Stimulated activated CD4-positive, alpha-beta T cell treated with anti-CD3 and anti-CD28 coated beads, Interleukin-2, amount 100 ng/mL, for 24 hours (primary cell): ENCODE measurements at places on chromosomes 7 and 10.

DNA sequence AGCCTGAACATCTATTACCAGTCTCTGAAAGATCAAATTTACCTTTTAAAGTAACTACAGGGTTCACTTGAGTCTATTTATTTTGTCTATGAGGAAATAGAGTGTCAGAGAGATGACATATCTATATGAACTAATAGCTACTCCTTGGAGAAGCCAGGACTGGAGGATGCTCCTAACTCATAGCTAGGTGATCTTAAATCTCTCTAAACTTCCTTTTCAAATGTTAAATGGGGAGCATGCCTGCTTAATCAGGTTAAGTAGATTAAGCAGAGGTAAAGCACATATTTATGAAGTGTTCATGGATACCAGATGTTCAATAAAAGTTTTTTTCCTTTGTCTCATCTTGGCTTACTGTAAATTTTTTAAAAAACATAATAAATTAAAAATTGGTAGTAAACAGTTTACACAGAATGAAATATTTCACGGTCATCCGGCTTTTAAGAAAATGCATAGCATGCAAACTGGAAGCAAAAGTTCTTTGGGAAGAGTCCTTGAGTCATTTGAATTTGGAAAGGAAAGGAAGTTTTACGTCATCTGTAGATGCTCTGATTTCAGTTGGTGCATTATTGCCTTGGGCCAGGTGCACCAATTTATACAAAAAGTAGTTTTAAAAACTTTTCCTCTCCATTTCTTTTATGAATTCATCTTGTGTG is 155.1 kb downstream of the BICC1 start:
- no peak for DNase-seq

DNA sequence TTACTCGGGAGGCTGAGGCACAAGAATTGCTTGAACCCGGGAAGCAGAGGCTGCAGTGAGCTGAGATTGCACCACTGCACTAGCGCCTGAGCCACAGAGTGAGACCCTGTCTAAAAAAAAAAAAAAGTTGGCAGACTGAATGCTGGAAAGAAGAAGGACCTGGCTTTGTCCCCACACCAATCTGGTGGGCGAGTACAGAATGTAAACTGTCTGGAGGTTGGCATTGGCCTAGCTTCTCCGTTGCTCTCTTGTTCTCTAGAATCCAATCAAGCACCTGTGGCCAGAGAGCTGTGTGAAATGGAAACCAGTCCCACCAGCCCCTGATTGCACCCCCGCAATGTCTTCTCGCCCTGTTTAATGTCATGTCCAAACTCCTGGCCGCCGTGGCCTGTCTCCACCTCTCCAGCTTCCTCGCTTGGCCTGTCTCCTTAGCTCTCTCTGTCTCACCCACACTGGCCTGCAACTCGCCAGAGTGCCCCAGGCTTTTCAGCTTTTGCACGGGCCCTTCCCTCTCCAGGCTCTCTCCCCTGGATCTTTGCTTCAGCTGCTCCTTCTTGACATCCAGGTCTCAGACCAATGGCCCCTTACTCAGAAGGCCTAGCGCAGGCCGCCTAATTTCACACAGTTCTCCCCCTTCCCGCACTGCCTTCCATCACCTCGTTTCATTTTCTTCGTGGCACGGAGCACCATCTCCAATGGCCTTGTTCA is 670 bp upstream of the AGK start:
- no peak for DNase-seq

- no peak for DNase-seq
Observed at GRCh38 chr10:34196058-34196433, 619.0 kb downstream of the PARD3 start.

DNA sequence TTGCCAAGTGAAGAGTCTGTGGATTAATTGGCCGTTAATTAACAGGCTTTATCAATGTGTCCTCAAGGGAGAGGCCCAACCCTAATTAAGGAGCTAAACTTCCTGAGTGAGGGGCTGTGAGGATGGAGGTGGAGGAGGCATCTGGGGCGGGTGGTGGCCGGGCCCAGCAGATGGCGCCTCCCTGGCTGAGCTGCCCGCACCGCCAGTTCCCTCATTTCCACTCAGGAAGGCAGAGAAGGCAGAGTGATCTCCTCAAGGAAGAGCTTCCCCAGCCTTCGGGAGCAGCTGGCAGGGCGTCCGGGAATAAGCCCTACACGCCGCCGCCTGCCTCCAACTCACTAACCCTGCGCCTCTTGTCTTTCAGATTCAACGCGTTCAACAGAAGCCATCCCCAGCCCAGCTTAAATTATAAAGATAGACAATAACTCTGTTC is 112.2 kb downstream of the CYTH3 start:
- DNase-seq, result no peak

DNA sequence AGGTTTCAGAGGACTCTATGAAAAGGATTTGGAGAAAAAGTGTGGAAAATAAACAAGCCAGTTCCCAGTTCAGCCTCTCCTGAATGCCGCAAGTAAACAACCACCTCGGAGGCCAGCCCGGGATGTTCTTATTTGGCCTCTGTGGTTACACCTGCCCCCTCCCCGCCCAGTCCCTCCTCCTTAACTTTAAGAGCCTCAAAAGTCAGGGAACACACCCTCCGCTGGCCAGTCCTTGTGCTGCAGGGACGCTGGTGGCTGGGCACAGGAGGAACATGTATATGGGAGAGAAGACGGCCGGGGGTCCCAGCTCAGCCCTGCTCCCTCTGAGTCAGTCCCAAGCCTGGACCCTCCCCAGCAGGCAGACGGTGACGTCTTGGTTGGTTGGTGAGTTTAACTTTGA is 6.1 kb downstream of the CHST3 start:
- no peak for DNase-seq

DNA sequence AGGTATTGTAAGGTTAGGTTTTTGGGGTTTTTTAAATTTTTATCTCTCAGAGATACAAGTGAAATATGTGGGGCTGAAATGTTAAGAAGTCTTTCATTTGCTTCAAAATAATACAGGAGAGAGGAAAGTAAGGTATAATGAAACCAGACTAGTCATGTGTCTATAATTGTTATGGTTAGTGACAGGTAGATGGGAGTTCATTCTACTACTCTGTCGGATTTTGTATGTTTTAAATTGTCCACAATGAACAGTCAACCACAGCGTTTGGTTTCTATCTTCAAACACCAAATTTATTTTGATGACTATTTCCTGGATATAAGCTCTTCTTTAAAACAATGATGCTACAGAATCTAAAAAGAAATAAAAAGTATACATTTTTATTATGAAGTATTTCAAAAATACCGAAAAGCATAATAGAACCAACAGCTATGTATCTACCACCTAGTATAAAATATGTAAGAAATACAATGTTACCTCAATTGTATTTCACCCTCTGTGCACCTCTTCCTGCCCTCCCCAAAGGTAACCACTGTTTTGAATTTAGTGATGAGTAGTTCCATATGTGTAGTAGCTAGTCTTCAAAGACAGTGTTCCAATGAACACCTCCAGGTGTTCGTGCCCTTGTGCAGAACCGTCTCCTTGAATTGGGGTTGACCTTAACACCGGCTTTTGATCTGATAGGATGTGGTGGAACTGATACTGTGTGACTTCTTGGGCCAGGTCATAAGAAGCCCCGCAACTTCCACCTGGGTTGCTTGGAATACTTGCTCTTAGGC is 74.8 kb upstream of the CDK1 start:
- no peak for DNase-seq

GRCh38 chr7:100003711-100004661 is 11.4 kb upstream of the ZKSCAN1 start:
- no peak for DNase-seq

- DNase-seq, result no peak
Observed at GRCh38 chr7:111730476-111731300, 168.4 kb upstream of the IMMP2L start.

GRCh38 chr7:118346748-118347147 is 122.2 kb downstream of the ANKRD7 start:
- no peak for DNase-seq

DNA sequence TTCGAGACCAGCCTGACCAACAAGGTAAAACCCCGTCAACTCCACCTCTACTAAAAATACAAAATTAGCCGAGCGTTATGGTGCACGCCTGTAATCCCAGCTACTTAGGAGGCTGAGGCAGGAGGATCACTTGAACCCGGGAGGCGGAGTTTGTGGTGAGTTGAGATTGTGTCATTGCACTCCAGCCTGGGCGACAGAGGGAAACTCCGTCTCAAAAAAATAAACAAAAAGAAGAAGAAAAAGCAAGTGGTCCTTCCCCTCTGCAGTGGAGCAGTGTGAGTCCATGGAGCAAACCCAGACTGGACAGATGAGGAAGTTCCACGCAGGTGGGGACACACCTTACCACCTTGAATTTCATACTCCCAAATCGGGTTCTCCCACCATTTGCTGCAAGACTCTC is 13.1 kb upstream of the SERPINE1 start:
- DNase-seq, result no peak

GRCh38 chr10:44520651-44521050 is 135.8 kb upstream of the CXCL12 start:
- no peak for DNase-seq

DNA sequence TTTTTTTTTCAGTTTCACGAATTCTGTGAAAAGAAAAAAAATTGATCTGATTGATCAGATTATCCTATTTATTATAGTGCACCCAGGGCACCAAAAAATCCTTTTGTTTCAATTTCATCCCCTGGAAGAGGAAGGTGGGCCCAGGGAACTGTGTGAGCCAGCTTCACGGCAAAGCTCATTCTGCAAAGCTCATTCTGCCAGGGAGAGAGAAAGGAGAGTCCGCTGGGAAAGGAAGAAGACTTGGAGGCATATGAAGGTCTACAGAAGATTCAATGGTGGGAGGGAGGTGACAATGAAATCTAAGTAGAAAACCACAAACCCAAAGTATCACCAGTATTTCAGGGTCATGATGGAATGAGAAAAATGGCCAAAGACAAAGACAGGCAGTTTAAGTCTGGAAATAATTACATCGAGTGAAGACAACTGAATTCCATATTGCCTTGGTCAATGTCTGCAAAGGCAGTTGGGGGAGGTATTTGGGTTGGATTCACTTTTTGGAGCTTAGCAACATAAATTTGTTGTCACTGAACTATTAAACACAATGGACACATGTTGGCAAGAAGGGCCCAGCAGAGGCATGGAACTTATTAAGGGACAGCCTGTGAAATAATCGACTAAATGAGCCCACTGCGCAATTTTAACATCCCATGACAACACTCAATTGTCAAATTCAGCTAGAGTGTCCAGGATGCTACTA is 587.8 kb upstream of the MKI67 start:
- DNase-seq, result no peak

DNA sequence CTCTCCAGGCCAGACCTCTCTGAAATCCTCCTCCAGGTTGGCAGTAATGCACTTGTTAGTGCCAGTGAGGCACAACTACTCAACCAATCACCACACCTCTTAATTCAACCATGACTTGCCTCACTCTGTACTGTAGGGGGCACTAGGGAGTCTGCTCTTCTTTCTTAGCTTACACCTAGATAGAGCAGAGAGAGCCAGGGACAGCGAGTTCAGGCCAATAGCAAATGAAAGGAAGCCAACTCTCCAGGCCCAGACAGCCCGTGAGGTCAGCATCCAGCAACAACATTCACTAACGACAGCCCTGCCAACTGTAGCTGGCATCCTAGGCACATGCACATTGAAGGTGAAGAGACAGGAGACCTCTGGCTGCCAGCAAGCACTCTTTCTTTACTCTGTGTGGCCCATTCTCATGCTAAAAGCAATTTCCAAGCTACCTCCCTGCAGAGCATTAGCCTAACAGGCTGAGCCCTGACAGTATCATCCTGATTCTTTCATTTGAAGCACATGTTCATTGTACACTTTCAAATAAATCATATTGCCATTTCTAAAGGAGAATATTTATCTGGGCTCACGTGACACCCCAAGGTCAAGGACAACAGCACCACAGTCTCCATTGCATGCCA is 136.3 kb downstream of the DPY19L1 start:
- no peak for DNase-seq

DNA sequence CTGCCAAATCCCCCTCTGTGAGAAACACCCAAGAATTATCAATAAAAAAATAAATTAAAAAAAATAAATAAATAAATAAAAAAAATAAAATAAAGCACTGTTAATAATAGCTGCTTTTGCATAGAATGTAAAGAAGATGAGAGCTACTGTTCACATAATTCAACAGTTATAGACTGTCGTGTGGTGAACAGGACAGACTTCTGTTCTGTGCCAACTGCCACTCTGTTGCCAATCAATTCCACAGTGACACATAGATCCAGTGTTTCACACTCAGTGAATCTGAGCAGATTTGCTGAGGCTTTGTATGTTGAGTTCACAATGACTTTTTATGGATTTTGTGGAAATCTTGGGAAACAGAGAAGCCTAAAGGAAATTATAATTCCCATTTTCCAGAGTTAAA is 14.9 kb downstream of the ARHGAP19 start:
- no peak for DNase-seq

DNA sequence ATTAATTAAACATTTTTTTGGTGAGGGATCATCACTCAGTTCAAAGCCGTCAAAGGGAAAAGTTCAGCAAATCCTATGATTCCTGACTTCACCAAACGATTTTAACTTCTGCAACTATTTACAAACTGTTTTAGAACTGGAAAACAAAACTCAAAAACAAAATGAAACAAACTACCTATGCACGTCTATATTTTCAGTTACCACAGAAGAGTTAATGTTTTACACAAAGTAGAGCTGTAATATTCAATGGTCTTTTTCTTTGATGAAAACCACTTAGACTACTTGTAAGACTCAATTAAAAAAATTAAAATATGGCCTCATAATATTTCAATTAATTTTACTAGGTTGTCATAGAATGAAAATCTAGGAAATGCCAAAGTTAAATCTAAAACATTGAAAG is 131.5 kb downstream of the ATE1 start:
- DNase-seq, result no peak

- DNase-seq, result no peak
Observed at GRCh38 chr7:134284952-134285351, 31.8 kb downstream of the SLC35B4 start.

- no peak for DNase-seq
Observed at GRCh38 chr10:1685699-1686490, 51.4 kb downstream of the ADARB2 start.

DNA sequence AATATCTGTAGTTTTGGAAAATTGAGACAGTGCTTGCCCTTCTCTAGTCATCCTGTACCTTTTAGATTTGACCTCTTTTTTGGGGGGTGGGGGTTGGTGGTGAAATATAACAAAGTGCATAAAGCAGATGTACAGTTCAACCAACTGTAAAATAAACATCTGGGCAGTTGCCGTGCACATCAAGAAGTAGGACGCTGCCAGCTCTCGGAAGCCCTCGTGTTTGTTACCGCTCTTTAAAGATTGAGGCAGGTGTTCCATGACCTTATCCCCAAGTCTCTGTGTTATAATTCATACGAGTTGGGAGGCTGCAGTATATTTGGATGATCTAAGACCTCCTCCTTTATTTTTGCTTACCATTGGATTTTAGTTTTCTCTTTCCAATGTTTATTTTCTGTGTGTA is 55.1 kb downstream of the SDK1 start:
- DNase-seq, result no peak

GRCh38 chr10:43820663-43821062 is 172.0 kb upstream of the ZNF32 start:
- DNase-seq, result no peak
